Tibial nerve (tissue), 4 donors: ENCODE measurements at places on chromosomes 16 and 17. TPM values are rescaled to one million over a fixed set of nuclear protein-coding genes. Genes with fewer than 3 reads are reported as not detected.

PEX12 gene
- 8.8 TPM for total RNA-seq

GRCh38 chr17:49581648-49581998 lies 6.0 kb downstream of the NXPH3 start:
- H3K4me1 ChIP-seq = peaks cover 6% of the 10 kb centered on the region
- peaks cover 4% of the 10 kb centered on the region for H3K27me3 ChIP-seq
- no peak overlapping the region for H3K4me3 ChIP-seq
- H3K36me3 ChIP-seq = no peaks in the 10 kb centered on the region
- no peak overlapping the region for H3K27ac ChIP-seq

DNA sequence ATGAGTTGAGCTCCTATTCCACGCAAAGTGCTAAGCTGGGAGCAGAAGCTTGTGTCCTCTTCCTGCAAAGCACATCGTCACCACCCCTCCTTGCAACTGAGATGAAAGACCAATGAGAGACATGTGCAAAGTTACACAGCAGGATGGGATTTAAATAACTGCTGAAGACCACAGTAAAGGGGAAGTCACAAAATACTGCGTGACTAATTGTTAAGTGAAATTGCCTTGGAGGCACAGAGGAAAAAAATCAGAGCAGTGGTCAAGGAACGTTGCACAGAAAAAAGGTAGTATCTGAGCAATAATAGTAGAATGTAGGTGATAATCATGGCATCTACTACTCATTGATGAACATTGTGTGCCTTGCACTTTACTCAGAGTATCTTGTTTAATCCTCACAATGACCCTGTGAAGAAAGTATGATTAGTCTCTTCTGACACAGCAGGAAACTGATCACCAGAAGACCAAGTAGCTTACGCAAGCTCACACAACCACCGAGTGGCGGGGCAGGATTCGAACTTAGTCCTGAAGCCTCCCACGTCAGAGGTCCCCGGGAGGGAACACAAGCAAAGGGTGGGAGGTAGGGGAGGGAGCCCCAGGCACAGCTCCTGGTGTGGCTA lies 15.4 kb upstream of the MYO18A start:
- no peak overlapping the region for H3K27ac ChIP-seq
- no peak for DNase-seq
- no peaks in the 10 kb centered on the region for H3K27me3 ChIP-seq
- no peaks in the 10 kb centered on the region for H3K4me1 ChIP-seq
- H3K4me3 ChIP-seq = no peak overlapping the region

DNA sequence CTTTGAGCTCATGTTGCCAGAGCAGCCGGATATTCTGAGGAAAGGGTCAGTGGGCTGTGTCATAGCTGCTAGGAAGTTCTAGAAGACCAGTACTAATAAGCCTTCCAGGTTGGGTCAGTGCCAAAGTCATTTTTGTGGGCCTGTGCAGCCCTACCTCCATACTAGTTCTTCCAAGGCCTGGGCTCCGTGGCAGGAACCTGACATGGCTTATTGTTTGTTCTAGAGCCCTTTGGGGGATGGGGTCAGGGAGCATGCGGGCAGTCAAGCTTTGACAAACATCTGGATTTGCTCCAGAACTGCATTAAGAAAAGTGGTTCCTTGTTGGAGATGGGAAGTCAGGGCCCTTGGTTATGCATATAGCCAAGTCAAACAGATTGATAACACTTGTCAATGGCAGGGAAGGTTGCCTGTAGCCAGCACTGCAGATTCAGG lies 7.6 kb downstream of the ALKBH5 start:
- H3K27me3 ChIP-seq = no peaks in the 10 kb centered on the region
- no peak overlapping the region for H3K4me3 ChIP-seq
- DNase-seq = no peak
- peaks cover 56% of the 10 kb centered on the region for H3K4me1 ChIP-seq
- no peaks in the 10 kb centered on the region for H3K36me3 ChIP-seq

KRT222 gene
- 7.1 TPM for total RNA-seq

DNA sequence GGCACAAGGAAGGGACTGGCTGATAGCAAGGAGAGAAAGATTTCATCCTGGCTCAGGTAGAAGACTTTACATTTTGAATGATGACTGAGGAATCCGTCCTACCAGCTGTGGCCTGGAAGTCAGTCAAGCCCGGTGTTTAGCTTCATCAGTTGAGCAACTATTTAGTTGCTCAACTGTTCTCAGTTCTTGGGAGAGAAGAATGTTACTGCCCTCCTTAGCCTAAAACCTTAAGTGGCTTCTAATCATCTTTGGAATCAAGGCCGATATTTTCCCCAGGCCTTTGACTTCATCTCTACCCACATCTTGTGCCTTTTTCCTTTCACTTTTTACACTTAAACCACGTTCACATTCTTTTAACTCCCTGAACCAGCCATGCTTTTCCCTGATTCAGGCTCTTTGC lies 17.3 kb upstream of the RBL2 start:
- DNase-seq = no peak
- H3K4me1 ChIP-seq = no peaks in the 10 kb centered on the region
- no peak overlapping the region for H3K4me3 ChIP-seq
- no peak overlapping the region for H3K27ac ChIP-seq
- no peaks in the 10 kb centered on the region for H3K36me3 ChIP-seq

CAMKK1 gene
- total RNA-seq = 9.2 TPM

MGAT5B gene
- total RNA-seq = 0.78 TPM

- peaks cover 9% of the 10 kb centered on the region for H3K27me3 ChIP-seq
- H3K27ac ChIP-seq = no peak overlapping the region
- no peak overlapping the region for H3K4me3 ChIP-seq
- H3K4me1 ChIP-seq = no peaks in the 10 kb centered on the region
- no peaks in the 10 kb centered on the region for H3K36me3 ChIP-seq
- no peak for DNase-seq
These were observed 432.7 kb upstream of the ASIC2 start for GRCh38 chr17:33725675-33726271.

- no peak for DNase-seq
- no peak overlapping the region for H3K27ac ChIP-seq
- H3K36me3 ChIP-seq = no peaks in the 10 kb centered on the region
- H3K4me3 ChIP-seq = no peak overlapping the region
These were observed 114.4 kb upstream of the HAS3 start for GRCh38 chr16:68991075-68991474.

GRCh38 chr17:19750835-19751234 lies 2.7 kb upstream of the ALDH3A1 start:
- peaks cover 26% of the 10 kb centered on the region for H3K4me1 ChIP-seq
- no peaks in the 10 kb centered on the region for H3K36me3 ChIP-seq
- H3K27ac ChIP-seq = no peak overlapping the region
- no peaks in the 10 kb centered on the region for H3K27me3 ChIP-seq
- no peak for DNase-seq

LGALS9 gene
- total RNA-seq = 11.9 TPM

- H3K4me3 ChIP-seq = no peak overlapping the region
- no peak for DNase-seq
- no peaks in the 10 kb centered on the region for H3K36me3 ChIP-seq
- no peaks in the 10 kb centered on the region for H3K27me3 ChIP-seq
These were observed 58.3 kb downstream of the SPACA3 start for GRCh38 chr17:33049781-33050414.

PPM1E gene
- 0.42 TPM for total RNA-seq

UNC45B gene
- not detected for total RNA-seq

DNA sequence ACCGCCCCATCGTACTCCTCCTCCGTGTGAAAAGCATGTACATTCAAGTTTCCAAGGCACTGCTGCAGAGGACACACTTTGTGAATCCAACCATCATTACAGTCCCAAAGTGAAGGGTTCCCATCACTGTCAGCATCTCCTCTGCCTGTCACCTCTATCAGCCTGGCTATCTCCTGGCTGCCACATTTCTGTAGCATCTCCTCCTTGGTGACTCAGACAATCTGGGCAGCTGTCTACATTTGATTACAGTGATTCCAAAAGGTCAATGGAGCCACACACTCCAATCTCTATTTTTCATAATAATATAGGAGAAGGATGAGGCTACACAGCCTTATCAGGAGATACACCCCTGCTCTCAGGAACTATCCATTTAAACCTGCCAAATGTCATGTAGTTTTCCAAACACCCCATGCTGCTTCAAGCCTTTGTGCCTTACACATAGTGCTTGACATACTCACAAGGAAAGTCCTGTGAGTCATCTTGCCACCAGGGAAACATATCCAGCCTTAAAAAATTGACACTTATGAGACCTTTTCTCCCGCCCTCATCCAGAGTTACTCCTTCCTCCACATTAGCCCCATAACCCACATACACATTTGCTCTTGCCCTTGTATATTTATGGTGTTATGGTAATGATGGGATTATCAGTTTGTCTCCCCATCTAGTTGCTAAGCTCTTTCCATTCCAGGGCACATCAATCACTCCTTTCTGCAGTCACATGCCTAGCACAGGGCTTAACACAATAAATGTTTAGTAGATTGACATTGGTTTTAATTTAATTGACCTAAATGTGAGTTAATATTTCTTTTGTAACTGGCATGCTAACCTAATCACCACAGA lies 250.1 kb upstream of the CDH5 start:
- no peaks in the 10 kb centered on the region for H3K27me3 ChIP-seq
- DNase-seq = no peak
- H3K36me3 ChIP-seq = no peaks in the 10 kb centered on the region
- H3K4me1 ChIP-seq = no peaks in the 10 kb centered on the region

ACSM3 gene
- total RNA-seq = 1.2 TPM

ARHGAP23 gene
- 64.2 TPM for total RNA-seq

STARD3 gene
- total RNA-seq = 170 TPM

- H3K27me3 ChIP-seq = no peaks in the 10 kb centered on the region
- no peaks in the 10 kb centered on the region for H3K36me3 ChIP-seq
- no peak overlapping the region for H3K27ac ChIP-seq
These were observed 39.5 kb downstream of the SMARCE1 start for GRCh38 chr17:40608061-40608581.

CCL23 gene
- 3.1 TPM for total RNA-seq

GRCh38 chr17:6603744-6604325 lies 36.7 kb downstream of the KIAA0753 start:
- H3K27me3 ChIP-seq = no peaks in the 10 kb centered on the region
- DNase-seq = peak; percentile 10
- peaks cover 52% of the 10 kb centered on the region for H3K36me3 ChIP-seq
- H3K4me3 ChIP-seq = no peak overlapping the region
- no peak overlapping the region for H3K27ac ChIP-seq
- H3K4me1 ChIP-seq = peaks cover 6% of the 10 kb centered on the region
